Breast epithelium (tissue), 4 donors: ENCODE measurements at places on chromosomes 5 and 9. TPM values are rescaled to one million over a fixed set of nuclear protein-coding genes. Genes with fewer than 3 reads are reported as not detected.

DNA sequence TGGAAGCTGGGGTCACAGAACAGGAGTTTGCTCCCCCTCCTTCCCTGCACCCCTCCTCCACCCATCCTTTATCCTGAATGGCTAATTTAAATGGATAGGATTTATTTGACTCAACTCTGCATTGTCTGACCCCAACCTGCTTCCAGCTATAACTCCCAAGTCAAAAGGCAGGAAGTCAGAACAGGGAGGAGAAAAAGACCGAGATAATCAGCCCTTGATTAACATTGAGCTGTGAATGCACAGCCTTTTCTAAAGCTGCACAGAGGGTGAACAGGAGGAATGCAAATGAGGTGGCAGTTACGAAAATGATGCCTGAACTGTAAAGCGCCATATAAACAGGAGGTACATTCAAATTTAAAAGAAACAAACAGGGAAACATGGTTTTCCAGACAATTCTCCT lies 152.8 kb downstream of the SPOCK1 start:
- DNase-seq, result no peak

GRCh38 chr9:130668659-130669058 lies 4.3 kb downstream of the PRDM12 start:
- DNase-seq, result no peak

DNA sequence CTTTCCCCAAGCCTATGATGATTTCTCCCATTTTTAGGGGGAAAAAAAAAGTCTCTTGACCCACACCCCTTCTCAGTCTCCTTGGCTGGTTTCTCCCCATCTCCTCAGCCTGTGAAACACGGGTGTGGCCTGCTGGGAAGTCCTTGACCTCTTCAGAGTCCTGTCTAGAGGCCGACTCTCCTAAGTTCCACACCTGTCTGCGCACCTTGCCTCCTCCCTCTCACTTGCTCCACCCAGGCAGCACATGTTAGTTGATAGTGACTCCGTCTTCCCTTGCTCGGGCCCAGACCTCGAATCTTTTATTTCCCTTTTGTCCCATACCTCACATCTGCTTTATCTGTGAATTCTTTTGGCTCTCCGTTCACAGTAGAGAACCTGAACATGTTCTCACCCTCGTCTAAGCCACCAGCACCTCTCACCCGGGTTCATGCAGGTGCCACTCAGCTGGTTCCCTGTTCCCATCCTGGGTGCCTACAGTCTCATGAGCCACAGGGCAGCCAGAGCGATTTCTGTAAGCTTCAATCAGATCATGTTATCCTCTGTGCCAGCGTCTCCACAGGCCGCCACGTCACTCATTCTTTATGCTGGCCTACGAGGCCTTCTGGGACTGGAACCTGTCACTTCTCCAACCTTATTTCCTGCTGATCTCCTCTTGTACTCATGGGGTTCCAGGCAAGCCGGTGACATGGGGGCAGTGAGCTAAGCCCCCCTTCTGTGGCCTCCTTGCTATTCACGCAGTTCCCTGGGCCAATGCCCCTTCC lies 51.7 kb upstream of the LRRTM2 start:
- DNase-seq, result no peak

DMRT3 gene
- 0.29 TPM for total RNA-seq

FEM1C gene
- 19.3 TPM for total RNA-seq
